ENCODE measurements at places on chromosomes 4 and X.

DNA sequence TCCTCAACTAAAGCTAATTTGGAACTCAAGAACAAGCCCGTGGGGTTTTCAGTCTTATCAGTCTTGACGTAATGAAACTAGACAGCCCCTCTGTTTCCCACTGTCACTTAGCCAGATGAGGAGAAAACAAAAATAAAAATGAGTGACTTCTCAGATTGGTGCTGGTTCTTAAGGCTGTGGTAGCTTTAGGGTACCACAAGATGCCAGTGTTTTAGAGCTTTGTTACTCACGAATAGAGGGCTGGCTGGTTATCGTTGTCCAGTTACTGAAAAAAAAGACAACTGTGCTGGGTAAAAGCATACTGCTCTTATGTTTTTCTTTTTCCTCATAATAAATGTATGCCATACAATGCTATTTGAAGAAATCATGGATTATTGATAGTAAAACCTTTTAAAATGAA lies 796.7 kb downstream of the RAPGEF2 start:
- no peak for DNase-seq

- DNase-seq, result peak; percentile 26
These were observed at the start of gene ING2 for GRCh38 chr4:183504930-183505610. Gene ING2 (plus strand): TSS chr4:183505058. CDS start chr4:183505196, 138 bp downstream.

GRCh38 chr4:4762909-4763821 lies 96.3 kb upstream of the MSX1 start:
- DNase-seq, result peak; percentile 5

DNA sequence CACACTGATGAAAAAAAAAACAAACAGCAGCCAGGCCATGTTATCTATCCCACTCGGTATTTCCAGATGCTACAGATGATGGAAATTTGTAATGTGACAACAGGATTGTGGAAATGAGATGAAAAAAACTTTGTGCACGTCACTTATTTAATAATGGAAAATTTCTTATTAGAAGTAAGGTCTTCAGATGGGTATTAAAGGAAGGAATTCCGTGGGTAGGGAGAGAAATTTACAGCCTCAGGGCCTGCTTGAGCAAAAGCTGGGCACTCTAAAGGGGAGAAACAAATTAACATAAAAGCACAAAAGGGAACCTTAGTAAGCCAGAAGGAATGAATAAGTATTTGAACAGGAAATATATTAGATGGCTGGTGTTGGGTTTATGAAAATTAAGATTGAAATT lies 4.2 kb upstream of the PKD2 start:
- DNase-seq, result no peak

- no peak for DNase-seq
These were observed 25.8 kb downstream of the ARSD start for GRCh38 chrX:2903366-2903765.

- DNase-seq, result no peak
These were observed 383.3 kb downstream of the SMARCA1 start for GRCh38 chrX:129139837-129140598.

DNA sequence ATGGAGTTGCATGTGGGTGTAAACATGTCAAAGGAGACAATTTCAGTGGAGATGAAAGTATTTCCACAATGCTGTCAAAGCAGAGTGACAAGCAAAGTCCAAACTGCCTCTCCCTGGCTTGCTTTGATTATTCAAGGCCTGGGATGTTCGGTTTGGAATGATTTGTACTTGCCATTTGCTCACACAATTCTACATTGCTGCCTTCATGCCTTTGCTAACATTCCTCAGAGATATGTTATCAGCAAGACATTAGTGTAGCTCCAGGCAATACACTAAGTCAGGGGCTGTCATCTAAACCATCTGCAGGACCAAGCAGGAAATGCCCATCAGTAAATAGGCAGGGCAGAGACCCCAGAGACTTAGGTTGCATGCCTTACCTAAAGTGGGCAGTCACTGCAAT lies 79.6 kb upstream of the C1QTNF7 start:
- no peak for DNase-seq

DNA sequence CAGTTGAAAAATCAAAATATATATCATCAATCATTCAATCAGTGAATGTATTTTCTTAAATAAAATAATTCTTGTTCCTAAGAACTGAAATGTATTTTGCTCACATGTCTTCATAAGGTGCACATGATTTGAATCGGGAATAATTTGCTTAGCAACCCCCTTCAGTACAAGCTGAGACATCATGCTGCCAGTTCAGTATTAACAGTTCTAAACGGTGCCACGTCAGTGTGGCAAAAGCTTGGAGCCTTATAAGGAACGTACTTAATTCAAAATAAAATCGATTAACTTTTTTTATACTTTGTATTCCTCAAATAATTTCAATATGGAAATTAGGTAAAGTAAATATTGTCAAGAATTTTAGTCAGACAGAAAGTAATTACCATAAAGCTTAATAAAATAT lies 287.9 kb downstream of the CCSER1 start:
- DNase-seq, result no peak

DNA sequence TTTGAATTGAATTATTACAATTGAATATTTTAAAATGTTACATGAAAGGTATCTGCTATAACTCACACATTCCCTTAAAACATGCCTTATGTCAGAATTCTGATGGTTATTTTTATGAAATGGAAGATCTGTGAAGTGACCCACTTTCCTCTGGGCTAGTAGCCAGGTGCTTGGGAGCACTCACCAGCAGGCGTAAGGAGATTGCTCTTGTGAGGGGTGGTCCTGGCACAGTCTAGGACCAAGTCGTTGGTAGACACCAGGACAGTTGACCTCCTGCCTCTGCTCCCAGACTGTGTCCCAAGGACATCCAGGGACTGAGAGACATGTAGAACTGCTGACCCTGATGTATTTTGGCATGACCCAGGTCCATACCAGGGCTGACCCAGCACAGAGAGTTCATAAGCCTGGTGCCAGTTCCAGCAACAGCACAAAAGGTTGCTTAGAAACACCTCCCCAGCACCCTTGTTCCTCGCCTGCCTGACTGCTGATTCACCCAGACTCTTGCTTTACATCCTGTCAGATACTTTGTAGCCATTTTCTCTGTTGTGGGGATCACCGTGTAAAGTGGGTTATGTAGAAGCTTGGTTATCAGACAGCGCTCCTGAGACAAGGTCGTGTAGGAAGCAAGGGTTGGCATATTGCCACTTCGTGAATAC lies 48.5 kb downstream of the NELFA start:
- no peak for DNase-seq

- no peak for DNase-seq
These were observed 241.7 kb downstream of the SNCA start for GRCh38 chr4:89595125-89595789.

DNA sequence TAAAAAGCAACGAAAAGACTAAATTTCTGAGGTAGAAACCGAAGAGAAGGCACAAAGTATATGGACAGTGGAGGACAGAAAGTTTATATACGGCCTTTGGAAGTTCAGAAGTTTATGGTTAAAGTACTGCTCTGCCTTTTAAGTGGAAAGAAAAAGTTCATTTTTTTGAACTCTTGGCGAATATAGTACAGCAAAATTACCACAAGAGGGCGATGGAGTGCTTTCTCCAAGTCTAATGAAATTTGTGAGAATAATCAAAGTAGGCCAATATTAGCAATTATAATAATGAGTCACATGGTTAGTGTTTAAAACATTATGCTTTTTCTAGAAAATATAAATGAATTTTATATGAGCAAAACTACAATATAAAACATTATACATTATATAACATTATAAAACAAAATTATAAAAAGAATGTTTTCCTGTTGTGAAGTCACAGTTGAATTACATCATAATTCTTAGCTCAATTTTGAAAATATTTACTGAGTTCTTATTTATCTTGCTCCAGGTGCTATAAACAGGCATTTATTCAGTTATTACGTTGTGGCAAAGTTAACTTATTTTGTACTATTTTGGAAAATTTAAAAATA lies 136.2 kb upstream of the BMPR1B start:
- no peak for DNase-seq

GRCh38 chr4:89024051-89024675 lies 32.8 kb downstream of the FAM13A start:
- peak; percentile 43 for DNase-seq

DNA sequence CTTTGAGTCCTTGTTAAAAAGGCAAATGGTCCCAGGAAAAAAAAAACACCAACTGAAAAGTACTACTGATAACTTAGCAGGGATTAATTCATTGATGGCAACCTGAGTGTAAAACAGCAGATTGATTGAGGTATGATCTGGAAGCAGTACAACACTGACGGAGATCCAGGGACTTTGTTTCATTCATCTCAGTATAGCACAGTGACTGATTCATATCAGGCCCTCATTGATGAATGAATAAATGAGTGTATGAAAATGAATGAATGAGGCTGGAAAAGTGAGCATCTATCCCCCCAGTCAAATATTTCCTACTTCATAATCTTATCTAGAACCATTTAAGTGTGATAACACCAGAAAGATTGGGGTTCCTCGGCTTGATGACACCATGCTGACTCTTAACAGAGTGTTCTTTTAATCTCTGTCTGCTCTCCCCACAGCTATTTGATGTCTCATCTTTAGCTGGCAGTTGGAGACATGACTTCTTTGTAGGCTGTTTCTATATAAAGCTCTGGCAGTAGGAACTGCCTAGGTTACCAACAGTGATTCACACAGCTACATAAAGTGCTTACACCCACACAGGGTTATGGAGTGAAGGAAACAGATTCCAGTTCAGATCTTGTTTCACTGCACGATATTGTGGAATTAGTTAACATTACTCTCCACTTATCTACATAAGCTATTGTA lies 18.6 kb upstream of the RNF128 start:
- peak; percentile 76 for DNase-seq

- DNase-seq, result no peak
These were observed at the start of gene DDIT4L for GRCh38 chr4:100189820-100190642. Gene DDIT4L (minus strand): TSS chr4:100190468. CDS start chr4:100189983, 485 bp downstream.

GRCh38 chr4:14520171-14520570 lies 482.1 kb upstream of the CPEB2 start:
- DNase-seq, result no peak

GRCh38 chr4:85491527-85491926 lies 16.6 kb downstream of the ARHGAP24 start:
- no peak for DNase-seq

DNA sequence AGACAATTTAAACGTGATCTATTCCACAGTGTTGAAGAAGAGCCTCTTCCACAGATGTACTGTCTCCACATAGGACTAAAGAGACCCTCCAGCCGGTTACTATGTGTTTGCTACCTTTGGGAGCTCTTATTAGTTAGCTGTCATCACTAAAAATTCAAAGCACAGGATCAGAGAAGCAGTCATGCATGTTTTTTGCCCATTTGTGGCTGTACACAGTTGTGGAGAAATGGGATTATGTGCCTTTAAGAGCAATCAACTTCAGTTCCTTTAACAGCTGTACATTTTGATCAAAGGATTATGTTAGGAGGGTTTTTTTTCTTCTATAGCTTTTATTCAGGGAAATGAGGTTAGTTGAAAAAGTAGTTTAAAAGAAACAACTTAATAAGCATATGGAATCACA lies 149.0 kb upstream of the SPOCK3 start:
- no peak for DNase-seq

- DNase-seq, result peak; percentile 11
These were observed 18.9 kb downstream of the CNGA2 start for GRCh38 chrX:151753313-151754046.

DNA sequence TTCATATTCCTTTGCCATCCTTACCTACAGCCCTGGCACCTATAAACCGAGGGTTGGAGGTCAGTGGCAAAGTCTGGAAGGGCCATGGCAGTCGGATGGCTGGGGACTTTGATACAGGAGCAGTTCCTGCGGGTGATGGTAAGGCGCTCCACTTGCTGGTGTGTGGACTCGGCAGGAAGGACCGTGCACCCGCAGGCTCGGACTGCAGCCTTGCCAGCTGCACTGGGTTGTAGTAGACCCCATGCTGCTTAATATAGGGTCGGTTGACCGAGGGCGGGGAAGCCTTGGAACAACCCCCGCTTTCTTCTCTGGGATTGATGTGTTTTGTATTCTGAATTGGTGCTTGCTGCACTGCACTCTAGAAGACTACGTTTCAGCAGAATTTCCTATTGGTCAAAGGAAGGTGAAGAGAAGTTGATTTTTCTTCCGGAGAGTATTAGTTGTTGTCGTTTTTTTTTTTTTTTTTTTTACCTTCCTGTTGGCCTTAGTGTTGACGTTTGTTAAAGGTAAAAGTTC lies 638 bp downstream of the BLTP1 start:
- peak; percentile 3 for DNase-seq

- no peak for DNase-seq
These were observed 95.5 kb downstream of the IRS4 start for GRCh38 chrX:108640817-108641216.

DNA sequence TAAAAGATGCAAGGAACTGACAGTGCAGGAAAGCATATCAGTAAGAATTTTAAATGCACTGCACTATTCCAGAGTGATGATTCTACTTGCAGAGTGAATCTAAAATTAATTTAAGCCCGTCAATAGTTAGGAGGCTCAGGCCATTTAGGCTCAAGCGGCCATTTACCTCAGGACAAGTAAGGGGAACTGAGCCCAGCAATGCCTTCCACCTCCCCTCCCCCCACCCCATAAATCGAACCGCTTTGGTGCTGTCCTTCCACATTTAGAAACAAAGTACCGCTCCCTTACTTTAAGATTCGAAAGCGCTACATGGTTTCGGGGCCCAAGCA lies 665 bp downstream of the RBM41 start:
- DNase-seq, result no peak

DNA sequence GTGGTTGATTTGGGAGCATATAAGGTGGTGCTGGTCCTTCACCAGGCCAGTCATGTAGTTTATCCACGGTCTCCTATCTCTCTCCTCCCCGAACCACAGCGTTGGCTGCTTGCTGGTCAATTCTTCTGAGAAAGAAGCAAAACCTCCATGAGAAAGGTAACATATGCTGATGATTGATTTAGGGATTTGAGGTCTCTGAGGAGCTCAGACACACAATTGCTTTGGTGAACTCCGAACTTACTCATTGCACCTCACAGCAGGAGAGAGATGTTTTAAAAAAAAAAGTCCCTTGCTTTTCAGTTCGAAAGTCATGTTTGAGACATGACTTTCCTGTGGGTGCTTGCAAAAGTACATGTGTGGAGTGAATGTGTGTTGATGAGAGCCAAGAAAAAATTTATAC lies 100.2 kb downstream of the TSPAN7 start:
- no peak for DNase-seq

- DNase-seq, result no peak
These were observed 101.9 kb upstream of the CCSER1 start for GRCh38 chr4:90025248-90025647.

GRCh38 chrX:107760304-107761077 lies 15.1 kb downstream of the TSC22D3 start:
- no peak for DNase-seq

DNA sequence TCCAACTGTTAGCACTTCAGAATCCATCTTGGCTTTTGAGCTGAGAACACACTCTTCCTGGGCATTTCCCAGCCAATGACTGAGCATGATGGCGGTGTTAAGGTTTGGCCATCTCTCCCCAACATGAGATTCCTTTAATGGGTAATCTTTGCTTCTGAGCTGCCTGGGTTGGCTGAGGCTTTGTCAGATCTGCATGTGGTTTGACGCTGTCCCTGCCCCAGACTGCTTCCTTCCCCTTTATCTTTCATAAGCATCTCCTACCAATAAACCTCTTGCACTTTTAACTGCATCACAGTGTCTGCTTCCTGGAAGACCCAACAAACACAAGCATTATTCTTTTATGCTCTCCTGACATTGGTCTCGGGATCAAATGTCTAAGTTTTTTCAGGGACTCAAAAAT lies 31.5 kb upstream of the DIPK2B start:
- DNase-seq, result no peak

GRCh38 chr4:90837241-90837640 lies 710.0 kb downstream of the CCSER1 start:
- DNase-seq, result no peak

All from skeletal muscle cell (primary cell).